ENCODE measurements at places on chromosomes 12 and 14.

- no peak for DNase-seq
Observed at GRCh38 chr14:21204167-21205025, 48.5 kb upstream of the OR5AU1 start.

- no peak for DNase-seq
Observed at GRCh38 chr14:101358320-101359125, 202.8 kb upstream of the DIO3 start.

DNA sequence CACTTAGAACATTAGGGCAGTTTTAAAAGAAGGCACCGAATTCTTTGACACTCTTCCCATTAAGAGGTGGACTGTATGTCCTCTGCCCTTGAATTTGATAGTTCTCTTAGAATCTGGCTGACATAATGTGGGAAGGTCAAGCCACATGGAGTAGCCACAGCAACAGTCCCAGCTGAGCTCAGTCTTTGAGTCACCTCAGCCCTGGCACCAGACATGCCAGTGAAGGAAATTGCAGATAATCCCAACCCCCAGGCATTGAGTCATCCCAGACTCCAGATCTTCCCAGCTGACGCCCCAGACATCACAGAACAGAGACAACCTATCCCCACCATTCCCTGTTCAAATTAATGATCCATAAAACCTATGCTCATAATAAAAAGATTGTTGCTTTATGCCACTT is 83.4 kb downstream of the GTF2A1 start:
- DNase-seq, result peak; percentile 48

DNA sequence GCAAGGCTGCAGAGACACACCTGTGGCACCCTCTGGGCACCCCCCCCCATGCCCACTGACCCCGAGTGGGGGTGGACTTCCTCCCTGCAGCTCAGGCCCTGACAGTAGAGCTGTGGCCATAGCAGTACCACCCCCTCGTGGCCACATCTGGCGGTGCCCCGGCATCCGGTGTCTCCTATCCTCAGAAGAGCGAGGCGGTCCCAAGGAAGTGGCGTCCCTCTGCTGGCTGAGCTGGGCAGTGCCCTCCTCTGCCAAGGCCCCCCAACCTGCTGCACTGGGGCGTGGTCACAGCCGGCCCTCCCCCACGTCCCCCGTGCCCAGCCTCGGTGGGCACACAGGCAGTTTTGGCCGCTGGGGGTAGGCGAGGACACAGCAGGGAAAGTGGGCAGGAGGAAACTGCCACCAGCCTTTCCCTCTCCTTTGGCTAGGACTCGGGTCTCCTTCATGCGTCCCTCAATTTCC is 6.0 kb upstream of the SLC6A12 start:
- no peak for DNase-seq

DNA sequence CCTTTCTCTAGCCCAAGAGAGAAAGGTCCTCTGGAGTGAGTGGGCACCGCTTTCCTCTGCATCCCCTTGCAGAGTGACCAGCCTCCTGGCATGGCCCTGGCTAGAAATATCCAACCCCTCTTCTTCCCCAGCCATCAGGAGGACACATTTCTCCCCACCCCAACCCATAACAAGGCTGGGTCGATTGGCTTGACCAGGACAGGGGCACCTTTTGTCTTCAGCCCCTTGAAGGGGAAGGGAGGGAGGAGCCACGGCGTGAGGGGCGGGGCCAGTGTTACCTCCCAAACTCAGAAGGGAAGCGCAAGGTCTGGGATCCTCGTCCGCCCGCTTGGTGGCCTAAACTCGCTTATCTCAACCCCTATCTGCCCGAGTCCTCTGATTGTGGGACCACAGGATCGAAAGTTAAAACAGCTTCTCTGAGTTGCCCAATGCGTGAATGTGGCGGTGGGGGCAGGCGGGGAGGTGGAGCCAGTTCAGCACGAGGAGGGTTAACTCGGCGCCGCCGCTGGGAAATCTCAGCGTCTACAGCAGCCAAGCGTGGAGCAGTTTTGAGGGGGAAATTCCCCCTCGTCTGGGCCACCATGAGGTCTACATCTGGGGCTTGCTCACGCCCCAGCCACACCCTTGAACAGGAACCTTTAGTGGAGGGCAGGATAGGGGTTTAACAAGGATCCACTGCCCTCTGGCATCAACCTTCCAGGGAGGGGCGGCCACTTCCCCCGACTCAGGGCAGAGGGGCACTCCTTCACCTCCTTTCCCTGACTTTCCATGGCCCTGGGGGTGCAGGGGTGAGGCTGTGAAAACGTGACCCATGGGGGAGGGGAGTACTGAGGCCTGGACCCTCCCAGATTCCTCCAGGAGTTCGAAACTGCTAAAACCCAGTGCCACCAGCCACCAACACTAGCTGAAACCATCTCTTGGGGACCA is 795 bp downstream of the STAT6 start:
- DNase-seq, result no peak

DNA sequence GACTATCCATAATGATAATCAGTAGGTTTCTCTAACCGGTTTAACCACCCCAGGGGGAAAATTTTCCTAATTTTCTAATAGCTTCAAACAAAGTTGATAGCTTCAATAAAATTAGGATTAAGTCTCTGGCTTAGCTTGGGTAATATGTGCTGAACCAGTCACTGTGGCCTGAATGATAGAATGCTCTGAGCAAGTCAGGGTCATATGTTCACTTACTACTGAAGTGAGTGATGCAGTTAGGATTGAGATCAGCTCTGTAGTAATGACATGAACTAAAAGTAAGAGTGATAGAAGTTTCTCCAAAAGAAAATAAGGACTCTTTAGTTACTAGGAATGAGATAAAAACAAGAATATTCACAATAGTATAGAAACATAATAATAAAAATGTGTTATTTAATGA is 32.6 kb downstream of the ETNK1 start:
- DNase-seq, result no peak

DNA sequence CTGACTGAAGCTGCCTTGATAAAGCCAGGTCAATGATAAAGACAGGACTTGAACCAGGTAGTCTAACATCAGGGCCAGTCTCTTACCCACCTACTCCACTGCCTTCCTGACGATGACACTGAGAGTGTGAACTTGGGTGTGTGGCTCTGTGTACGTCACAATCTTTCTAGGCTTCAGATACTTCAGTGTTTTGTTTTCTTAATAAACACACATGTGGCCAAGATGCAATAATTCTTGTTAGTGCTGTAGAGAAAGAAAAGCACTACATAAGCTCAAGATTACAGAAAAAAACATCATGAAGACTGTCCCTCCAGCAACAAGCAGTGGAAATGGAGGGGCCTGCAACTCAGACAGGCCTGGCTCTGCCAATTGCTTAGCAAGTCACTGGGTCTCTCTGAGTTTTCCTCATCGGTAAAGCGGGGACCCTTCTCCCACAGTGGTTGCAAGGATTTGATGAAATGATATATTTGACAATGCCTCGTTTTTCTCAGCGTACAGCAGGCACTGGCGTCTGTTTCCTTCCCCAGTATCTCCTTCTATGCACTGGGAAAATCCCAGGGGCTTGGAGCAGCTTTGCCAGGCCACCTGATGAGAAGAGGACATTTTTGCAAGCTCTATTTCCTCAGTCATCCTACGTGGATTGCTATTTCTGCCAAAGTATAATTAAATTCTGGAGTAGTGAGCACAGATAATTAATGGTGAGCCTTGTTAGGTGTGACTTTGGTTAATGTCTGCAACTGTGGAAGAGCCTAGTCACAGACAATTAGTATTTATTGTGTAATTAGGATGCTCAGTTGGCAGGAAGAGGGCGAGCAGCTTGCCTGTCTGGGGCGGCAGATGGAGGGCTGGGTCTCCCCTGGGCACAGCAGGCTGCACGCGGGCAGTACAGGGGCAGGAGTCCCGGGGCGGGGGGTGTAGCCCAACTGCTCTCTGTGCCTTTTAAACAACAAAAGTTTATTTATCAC is 55.8 kb upstream of the CHGA start:
- no peak for DNase-seq

DNA sequence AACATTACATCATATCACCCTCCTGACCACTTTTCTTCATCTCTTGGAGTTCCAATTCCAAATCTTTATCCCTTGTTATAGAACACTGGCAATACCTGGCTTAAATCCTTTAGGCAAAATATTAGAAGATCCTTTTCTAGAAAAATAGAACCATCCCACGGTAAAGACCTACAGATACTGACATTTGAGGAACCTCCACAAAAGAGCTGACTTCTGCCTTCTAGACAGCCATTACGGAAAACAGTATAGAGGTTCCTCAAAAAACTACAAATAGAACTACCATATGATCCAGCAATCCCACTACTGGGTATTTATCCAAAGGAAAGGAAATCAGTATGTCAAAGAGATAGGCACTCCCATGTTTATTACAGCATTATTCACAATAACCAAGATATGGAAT is 241.7 kb upstream of the AMIGO2 start:
- no peak for DNase-seq

GRCh38 chr12:122989225-122989839 is 8.9 kb downstream of the ARL6IP4 start:
- no peak for DNase-seq

GRCh38 chr14:104383088-104383995 is 196.2 kb upstream of the C14orf180 start:
- no peak for DNase-seq

DNA sequence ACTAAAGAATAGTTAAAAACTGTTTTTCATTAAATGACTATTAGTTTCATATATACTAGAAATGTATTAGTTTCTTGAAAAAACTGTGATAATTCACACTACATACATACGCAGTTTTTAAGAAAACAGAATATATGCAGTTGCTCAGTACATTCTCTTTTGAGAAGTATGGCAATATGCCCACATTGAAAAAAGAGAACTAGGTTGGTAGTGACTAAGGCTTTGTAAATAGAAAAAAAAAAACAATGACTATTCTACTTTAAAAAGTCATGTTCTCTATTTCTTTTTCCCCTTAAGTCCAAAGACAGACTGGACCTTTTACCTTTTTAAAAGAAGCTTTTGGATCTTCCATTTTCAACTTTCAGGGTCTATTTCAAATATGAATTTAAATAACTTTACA is 25.0 kb downstream of the SNX6 start:
- DNase-seq, result no peak

DNA sequence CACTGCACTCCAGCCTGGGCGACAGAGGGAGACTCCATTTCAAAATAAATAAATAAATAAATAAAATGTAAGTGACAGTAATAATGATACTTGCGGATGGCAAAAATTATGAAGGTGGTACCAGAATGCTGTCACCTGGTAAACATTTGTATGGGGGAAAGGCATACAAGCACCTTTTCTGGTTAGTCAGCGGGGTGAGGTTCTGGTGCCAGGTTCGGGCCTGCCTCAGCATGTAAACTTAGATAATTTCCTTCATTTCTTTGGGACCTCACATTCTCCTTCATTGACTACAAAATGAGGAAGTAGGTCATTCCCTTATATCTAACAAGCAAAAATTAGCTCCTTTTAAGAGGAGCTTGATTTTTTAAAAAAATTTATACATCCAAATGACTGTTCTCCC is 10.8 kb downstream of the VTI1B start:
- DNase-seq, result no peak

GRCh38 chr12:59181196-59181777 is 261.0 kb upstream of the LRIG3 start:
- no peak for DNase-seq

DNA sequence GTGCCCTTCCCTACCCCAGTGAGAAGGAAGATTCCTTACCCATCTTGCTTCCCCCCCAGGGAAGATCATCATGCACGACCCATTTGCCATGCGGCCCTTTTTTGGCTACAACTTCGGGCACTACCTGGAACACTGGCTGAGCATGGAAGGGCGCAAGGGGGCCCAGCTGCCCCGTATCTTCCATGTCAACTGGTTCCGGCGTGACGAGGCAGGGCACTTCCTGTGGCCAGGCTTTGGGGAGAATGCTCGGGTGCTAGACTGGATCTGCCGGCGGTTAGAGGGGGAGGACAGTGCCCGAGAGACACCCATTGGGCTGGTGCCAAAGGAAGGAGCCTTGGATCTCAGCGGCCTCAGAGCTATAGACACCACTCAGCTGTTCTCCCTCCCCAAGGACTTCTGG is 9.3 kb downstream of the PCK2 start:
- no peak for DNase-seq

- DNase-seq, result no peak
Observed at GRCh38 chr14:38366374-38366773, 110.5 kb upstream of the CLEC14A start.

- DNase-seq, result no peak
Observed at GRCh38 chr14:58797010-58797429, 159.3 kb downstream of the DACT1 start.

DNA sequence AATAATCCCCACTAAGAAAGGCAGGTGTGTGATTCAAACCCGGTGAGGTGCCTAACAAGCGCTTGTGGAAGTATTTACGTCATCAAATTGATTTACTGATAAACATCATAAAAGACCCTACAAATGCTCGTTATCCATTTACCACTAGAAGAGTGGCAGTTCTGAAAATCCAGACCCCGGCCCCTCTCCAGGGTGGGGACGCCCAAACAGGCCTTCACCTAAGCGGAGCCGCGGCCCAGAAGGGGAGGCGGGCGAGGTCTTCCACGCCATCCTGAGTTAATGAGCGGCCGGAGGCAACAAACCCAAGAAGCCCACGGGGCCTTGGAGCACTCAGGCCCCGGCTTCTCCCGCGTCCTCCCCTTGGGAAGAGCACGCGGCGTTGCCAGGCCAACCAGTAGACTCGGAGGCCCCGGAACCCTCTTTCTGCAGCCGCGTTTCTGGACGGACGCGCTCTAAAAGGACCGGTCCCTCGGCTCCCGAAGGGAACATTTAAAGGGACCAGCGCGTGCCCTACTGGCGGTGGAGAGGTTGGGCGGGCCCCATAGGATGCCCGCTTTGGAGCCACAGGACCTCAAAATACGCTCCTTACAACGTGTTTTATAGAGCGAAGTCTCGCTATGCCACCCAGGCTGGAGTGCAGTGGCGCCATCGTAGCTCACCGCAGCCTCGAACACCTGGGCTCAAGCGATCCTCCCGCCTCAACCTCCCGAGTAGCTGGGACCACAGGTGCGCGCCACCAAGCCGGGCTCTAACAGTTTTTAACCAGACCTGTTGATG is 3.5 kb downstream of the PTPN21 start:
- peak; percentile 87 for DNase-seq

- no peak for DNase-seq
Observed at GRCh38 chr14:99565383-99565782, 38.6 kb downstream of the CCDC85C start.

- no peak for DNase-seq
Observed at GRCh38 chr12:2982361-2982760, 23.2 kb downstream of the TEAD4 start.

GRCh38 chr12:38160318-38161122 is 156.1 kb upstream of the ALG10B start:
- DNase-seq, result no peak

- no peak for DNase-seq
Observed at GRCh38 chr12:95626854-95627253, 75.6 kb upstream of the USP44 start.

DNA sequence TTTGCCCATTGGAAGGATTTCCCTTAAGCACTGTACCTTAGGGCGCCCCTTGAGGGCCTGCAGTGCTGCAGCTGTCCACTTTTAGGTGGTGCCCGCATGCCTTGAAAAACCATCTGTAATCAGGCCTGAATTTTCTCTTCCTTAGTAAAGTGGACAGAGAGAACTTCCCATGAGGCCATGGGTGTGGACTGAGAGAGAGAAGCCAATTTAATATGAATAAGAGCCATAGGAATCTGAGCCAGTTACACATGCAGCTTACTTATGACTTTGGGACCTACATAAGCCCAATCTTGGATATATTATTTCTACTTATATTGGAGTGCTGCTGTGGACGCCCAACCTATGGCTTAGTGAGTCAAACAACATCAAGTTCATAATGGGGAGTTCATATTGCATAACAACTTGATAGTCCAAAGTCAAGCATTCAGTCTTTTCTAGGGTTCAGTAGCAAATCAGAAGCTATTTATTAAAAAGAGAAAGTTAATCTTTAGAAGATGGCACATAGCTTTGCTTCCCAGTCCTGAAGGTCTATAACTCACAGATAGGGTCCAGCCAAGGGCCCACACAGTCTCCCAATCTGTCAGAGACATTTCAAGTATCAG is 11.1 kb upstream of the ETV6 start:
- no peak for DNase-seq

Data from fibroblast of gingiva (primary cell).